ENCODE measurements at places on chromosomes 6 and 20. TPM values are rescaled to one million over a fixed set of nuclear protein-coding genes. Genes with fewer than 3 reads are reported as not detected.

- H3K27me3 ChIP-seq = peaks cover 11% of the 10 kb centered on the region
- no peak overlapping the region for H3K4me3 ChIP-seq
- peaks cover 2% of the 10 kb centered on the region for H3K4me1 ChIP-seq
- H3K27ac ChIP-seq = no peak overlapping the region
- no peaks in the 10 kb centered on the region for H3K36me3 ChIP-seq
Measured at GRCh38 chr20:2213401-2213800, 82.4 kb upstream of the TGM3 start.

- peaks cover 7% of the 10 kb centered on the region for H3K4me1 ChIP-seq
- H3K36me3 ChIP-seq = no peaks in the 10 kb centered on the region
- no peak overlapping the region for H3K27ac ChIP-seq
- H3K27me3 ChIP-seq = no peaks in the 10 kb centered on the region
- peak overlapping the region; percentile 37 for H3K4me3 ChIP-seq
Measured at GRCh38 chr20:44758247-44759101, 12.8 kb downstream of the KCNK15 start.

DNA sequence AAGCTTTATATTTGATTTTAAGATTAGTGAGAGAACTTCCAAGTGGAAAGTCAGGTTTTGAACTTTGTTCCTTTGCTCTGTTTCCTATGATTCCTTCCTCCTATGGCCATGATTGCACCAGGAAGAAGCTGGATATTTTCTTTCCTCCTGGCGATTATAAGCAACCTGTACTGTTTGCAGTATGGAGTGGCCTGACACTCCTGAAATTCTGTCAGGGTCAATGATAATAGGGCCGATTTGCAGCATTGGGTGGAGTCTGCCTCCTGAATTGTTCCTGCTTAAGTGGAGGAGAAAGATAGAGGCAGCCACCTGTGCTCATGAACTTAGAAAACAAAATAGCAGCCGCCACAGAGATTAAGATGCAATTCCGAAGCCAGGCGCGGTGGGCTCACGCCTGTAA, 9.8 kb upstream of the FAM217A start:
- H3K4me3 ChIP-seq = no peak overlapping the region
- no peaks in the 10 kb centered on the region for H3K4me1 ChIP-seq
- peaks cover 3% of the 10 kb centered on the region for H3K27me3 ChIP-seq
- H3K27ac ChIP-seq = no peak overlapping the region

GRCh38 chr6:99241905-99242534, 107.5 kb downstream of the FAXC start:
- no peak overlapping the region for H3K27ac ChIP-seq
- no peak for DNase-seq
- H3K4me1 ChIP-seq = no peaks in the 10 kb centered on the region

GRCh38 chr6:80319196-80319595, 212.7 kb downstream of the BCKDHB start:
- no peak overlapping the region for H3K27ac ChIP-seq
- H3K36me3 ChIP-seq = no peaks in the 10 kb centered on the region
- H3K4me3 ChIP-seq = no peak overlapping the region
- no peaks in the 10 kb centered on the region for H3K4me1 ChIP-seq

DNA sequence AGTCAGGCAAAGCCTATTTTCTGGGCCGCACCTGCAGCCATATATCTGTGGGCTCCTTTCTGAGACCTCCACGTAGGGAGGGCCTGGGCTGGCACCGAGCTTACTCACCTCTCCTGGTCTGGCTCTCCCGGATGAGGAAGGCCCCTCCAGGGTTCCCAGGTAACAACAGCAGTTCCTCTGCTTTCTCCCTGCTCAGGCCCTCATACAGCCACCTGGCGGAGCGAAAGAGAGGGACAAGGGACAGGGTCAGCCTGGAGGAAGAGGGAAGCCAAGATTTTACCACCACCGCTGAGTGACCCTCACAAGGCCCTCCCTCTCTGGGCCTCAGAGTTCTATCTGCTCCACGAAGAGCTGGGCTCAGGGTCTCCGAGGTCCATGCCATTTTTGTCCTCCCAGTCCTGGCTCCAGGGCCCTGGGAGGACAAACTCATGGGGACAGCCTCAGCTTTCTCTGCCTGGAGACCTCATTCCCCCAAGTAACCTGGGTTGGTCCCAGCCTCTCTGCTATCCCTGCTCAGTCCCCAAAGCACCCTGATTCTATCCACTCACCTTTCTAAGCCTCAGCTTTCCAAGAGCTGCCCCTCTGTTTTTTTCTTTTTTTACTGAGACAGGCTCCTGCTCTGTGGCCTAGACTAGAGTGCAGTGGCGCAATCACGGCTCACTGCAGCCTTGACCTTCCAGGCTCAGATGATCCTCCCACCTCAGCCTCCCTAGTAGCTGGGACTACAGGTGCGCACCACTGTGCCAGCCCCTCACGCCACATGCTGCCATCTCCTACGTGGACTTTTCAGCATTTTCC, 13.3 kb downstream of the SLA2 start:
- H3K4me3 ChIP-seq = no peak overlapping the region
- H3K27ac ChIP-seq = peak overlapping the region; percentile 70
- peaks cover 46% of the 10 kb centered on the region for H3K36me3 ChIP-seq
- DNase-seq = no peak

GRCh38 chr20:22582386-22582963, 1.9 kb downstream of the FOXA2 start:
- no peak overlapping the region for H3K4me3 ChIP-seq
- H3K36me3 ChIP-seq = peaks cover 4% of the 10 kb centered on the region
- peaks cover 69% of the 10 kb centered on the region for H3K27me3 ChIP-seq
- H3K27ac ChIP-seq = peak overlapping the region; percentile 51
- DNase-seq = no peak

DNA sequence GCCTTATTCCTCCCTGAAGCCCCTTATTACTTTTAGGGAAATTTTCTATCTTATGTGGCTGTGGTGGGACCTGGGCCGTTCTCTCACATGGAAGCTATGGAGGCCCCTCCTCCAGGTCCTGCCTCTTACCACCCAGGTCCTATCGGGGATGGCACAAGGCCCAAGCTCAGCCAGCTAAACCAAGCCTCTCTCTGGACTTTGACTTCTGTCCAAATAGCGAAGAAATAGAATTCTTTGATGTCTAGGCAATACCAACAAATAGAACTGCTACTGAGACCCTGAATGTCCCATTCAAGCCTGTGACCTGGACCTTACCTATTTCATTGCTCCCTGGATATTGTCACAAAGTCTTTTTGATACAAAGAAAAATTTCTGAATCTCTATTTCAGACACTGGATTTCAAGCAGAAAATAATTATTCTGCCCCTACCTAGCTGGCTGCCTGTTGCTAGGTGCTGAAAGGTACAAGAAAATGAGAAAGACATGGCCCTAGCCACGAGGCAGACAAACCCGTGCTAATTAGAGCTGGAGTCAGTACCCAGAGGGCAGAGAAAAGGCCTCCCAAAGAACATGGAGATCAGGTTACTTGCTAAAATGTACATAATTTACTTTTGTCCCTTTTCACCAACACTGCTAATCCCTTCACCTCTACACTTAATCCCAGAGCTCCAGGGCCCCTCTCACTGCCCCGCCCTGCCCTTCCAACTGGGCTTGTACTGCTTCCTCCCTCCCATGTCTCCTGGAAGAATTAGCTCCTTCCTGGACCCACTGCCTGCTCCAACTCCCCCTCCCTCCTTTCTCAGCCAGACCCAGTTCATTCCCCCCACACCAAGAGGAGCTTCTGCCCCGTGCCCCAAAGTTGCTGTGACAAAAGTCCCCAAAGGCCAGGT, 15.5 kb upstream of the NNAT start:
- H3K36me3 ChIP-seq = peaks cover under 1% of the 10 kb centered on the region
- no peaks in the 10 kb centered on the region for H3K4me1 ChIP-seq
- H3K4me3 ChIP-seq = no peak overlapping the region
- no peak for DNase-seq
- no peak overlapping the region for H3K27ac ChIP-seq

DNA sequence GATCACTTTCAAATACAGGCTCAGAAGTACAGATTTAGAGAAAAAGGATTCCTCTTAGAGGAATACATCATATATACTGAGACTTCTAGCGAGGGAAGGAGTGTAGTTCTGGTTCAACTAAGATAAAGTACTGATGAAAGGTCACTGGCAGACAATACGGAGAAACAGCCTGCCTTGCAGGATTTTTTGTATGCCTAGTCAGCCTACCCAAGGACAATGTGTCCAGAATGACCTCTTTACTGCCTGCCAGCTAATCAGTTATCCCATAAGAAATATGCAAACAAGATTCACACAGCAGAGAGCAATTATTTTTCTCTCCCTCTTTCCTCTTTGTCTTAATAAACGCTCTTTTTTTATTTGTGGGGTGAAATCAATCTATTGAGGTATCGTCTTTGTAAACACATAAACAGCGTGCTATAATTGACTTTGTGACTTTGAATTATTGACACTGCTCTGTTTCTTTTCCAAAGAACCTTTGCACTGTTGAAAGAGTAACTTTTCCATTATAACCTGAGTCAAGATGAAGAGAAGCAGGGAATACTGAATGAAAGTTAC, 1.4 kb upstream of the TSPYL4 start:
- peaks cover 17% of the 10 kb centered on the region for H3K36me3 ChIP-seq
- no peak for DNase-seq
- H3K27me3 ChIP-seq = no peaks in the 10 kb centered on the region
- H3K27ac ChIP-seq = no peak overlapping the region

The ATP6V1G2 gene
- 4.5 TPM for total RNA-seq

- peak; percentile 55 for DNase-seq
- H3K36me3 ChIP-seq = no peaks in the 10 kb centered on the region
- peaks cover 44% of the 10 kb centered on the region for H3K27me3 ChIP-seq
- H3K4me3 ChIP-seq = peak overlapping the region; percentile 66
- H3K4me1 ChIP-seq = peaks cover 5% of the 10 kb centered on the region
Measured at GRCh38 chr6:43269273-43270007, 26.2 kb downstream of the TTBK1 start.

The RAB44 gene
- not detected for total RNA-seq

GRCh38 chr6:18530201-18530600, 143.1 kb downstream of the RNF144B start:
- peaks cover 6% of the 10 kb centered on the region for H3K27me3 ChIP-seq
- no peak for DNase-seq
- no peaks in the 10 kb centered on the region for H3K4me1 ChIP-seq
- H3K36me3 ChIP-seq = no peaks in the 10 kb centered on the region

DNA sequence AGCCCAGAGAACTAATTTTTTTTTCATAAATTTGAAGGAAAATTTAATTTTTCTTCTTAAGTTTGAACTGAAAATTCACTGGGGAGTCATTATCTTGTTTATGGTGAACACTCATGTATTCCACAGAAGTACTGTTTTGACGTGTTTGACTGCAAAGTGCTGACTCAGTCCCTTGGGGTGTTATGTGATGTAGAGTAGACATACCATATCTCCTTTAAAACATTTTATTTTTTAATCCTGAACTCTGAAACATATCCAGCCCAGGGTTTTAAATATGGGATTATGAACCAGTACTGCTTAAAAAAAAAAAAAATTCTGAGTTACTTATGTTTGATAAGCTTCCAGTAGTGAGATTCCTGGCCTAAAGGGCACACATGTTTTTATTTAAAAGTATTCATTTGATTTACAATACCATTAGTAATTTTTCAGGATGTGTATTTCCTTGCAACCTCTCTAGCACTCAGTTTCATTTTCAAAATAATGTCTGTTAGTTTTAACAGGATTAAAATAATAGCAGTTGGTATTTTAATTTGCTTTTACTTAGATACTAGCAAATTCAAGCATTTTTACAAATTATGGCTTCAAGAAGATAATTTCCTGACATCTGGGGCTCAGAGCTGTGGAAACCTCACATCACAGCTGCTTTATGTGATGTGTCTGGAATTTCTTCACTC, 81.7 kb upstream of the PDE10A start:
- no peak overlapping the region for H3K27ac ChIP-seq
- no peak for DNase-seq
- no peaks in the 10 kb centered on the region for H3K4me1 ChIP-seq
- no peaks in the 10 kb centered on the region for H3K36me3 ChIP-seq
- peaks cover 1% of the 10 kb centered on the region for H3K27me3 ChIP-seq
- H3K4me3 ChIP-seq = no peak overlapping the region

The ULBP3 gene
- total RNA-seq = 1.6 TPM

- H3K36me3 ChIP-seq = peaks cover 18% of the 10 kb centered on the region
- H3K4me3 ChIP-seq = no peak overlapping the region
- H3K27ac ChIP-seq = no peak overlapping the region
- no peaks in the 10 kb centered on the region for H3K4me1 ChIP-seq
- no peak for DNase-seq
Measured at GRCh38 chr20:3032624-3033023, 10.8 kb upstream of the GNRH2 start.

DNA sequence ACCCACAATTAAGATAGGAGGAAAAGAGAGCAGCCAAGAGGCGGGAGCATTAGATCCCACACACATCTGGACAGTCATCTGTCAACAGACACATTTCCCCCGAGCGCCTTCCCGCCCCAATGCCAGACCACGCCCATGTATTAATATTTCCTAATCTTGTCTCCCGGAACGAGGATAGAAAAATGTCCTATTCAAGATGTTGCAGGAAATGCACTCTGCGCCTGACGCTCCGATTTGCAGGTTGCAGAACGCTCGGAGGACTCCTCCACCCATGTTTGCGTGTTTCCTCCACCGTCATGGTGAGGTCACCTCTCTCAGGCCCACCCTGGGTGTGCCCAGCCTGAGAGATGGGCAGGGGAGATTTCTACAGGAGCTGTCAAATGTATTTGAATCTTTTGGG, 215.2 kb downstream of the TAF4 start:
- no peaks in the 10 kb centered on the region for H3K36me3 ChIP-seq
- no peak for DNase-seq
- H3K4me3 ChIP-seq = no peak overlapping the region
- H3K4me1 ChIP-seq = no peaks in the 10 kb centered on the region
- H3K27me3 ChIP-seq = peaks cover 2% of the 10 kb centered on the region
